ENCODE measurements at places on chromosomes 7 and 10. TPM values are rescaled to one million over a fixed set of nuclear protein-coding genes. Genes with fewer than 3 reads are reported as not detected.

DNA sequence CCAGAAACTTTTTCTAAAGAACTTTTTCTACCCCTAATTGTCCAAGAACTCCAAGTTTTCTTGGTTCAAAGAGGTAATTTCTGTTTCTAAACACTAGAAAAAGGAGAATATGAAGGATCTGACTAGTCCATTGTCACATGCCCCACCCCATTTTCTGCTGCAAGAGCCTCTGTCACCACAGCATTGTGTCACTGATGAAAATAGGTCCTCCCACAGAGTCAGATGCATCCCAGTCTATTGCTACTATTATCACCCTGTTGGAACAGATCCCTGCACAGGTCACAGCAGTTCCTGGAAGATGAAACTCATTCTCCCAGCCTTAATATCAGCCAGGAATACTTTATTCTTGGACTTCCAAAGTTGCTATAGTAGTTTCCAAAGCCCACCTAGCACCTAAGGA, 7.5 kb upstream of the CFTR start:
- H3K27ac ChIP-seq = no peak overlapping the region
- no peaks in the 10 kb centered on the region for H3K36me3 ChIP-seq
- no peak overlapping the region for H3K4me3 ChIP-seq
- DNase-seq = no peak

DNA sequence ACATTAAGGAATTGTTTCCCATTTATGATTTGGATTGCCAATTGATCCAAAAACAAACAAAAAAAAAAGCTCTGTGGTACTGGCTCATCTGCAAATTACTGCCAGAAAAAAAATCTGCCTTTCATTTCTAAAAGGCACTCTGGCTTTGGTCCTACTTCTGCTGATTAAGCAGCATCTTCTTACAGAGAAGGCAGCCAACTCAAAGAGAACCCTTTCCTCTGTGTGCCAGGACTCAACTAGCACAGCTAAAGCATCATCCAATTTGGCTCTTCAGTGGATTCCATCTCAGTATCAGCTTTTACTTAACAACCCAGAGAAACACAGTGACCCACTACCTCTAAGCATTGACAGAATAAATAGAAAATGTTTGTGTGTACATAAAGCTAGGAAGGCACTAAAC, 80.6 kb downstream of the GSAP start:
- no peak overlapping the region for H3K4me3 ChIP-seq
- no peaks in the 10 kb centered on the region for H3K36me3 ChIP-seq
- no peaks in the 10 kb centered on the region for H3K27me3 ChIP-seq
- no peak for DNase-seq
- H3K4me1 ChIP-seq = no peaks in the 10 kb centered on the region

The CPA4 gene
- total RNA-seq = 5.7 TPM

The NCAPG2 gene
- 3.6 TPM for total RNA-seq

GRCh38 chr7:85067371-85067770, 119.5 kb downstream of the SEMA3D start:
- H3K4me3 ChIP-seq = no peak overlapping the region
- H3K27ac ChIP-seq = no peak overlapping the region
- no peaks in the 10 kb centered on the region for H3K4me1 ChIP-seq
- H3K36me3 ChIP-seq = no peaks in the 10 kb centered on the region
- H3K27me3 ChIP-seq = no peaks in the 10 kb centered on the region
- DNase-seq = no peak

The UBN2 gene
- 14.0 TPM for total RNA-seq

The DNAJC12 gene
- 25.6 TPM for total RNA-seq

Measured in pancreas (tissue), 10 donors.